ENCODE measurements at places on chromosomes 5 and 9.

- no peak for DNase-seq
Measured at GRCh38 chr5:143708672-143709071, 103.3 kb upstream of the HMHB1 start.

DNA sequence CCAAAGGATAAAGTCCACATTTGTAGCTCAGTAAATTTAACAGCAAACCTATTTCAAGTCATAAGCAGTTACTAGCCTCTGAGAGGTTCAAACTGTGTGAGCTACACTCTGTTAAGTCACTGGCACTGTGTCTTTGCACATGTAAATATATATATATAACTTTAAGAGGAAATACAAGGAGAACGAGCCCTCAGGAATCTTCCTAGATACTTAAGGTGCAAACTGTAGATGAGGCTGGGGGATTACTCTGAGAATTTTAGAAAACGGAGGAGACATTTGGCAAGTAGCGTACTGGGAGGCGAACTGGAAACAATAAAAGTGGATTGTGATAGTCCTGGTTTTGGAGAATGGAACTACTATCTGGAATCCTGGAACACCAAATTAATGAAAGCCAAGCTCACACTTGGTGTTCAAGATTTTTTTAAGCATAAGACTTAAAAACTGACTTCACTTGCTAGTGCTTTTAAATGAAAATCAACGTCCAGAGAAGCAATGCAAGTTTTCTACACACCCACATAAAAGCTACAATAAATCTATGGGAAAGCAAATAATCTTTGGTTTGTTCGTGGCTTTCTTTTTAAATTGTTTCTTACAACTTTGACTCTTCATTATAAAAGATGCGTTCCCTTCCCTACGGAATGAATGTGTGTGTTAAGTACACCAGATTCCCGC is 1057.0 kb upstream of the DMAC1 start:
- DNase-seq, result no peak

- no peak for DNase-seq
Measured at GRCh38 chr5:78746021-78746770, 97.6 kb upstream of the LHFPL2 start.

DNA sequence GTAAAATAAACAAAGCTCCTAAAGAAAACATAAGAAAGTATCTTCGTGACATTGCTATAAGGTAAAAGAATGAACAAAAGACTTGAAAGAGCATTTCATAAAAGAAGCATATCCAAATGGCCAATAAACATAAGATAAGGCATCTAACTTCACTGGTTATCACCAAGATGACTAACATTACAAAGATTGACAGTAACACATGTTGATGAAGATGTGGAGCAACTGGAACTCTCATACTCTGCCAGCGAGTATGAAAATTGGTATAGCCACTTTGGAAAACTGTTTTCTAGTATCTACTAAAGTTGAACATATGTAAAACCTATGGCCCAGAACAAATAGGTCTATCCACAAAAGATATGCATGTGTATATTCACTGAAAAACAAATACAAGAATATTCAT is 150.5 kb downstream of the SNX18 start:
- DNase-seq, result no peak

DNA sequence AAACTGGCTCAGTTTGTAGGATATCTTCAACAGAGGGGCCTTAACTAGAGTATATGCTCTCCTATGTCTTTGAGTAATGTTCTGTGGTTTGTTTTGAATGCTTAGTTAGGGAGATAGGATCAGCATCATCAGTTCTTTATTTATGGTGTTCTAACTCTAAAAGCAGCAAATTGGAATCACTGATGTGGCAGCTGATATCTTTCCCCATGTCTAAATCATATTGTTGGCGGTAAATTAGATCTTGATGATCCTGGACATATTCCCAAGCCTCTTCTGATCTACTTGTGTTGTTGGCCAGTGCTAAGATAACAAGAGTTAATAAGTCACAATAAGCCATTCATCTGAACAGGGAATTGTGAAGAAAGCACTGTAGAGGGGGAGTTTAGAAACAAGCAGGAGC is 332.4 kb upstream of the DAB2 start:
- no peak for DNase-seq

GRCh38 chr5:179166886-179167841 is 107.0 kb downstream of the ZNF354C start:
- DNase-seq, result peak; percentile 98

DNA sequence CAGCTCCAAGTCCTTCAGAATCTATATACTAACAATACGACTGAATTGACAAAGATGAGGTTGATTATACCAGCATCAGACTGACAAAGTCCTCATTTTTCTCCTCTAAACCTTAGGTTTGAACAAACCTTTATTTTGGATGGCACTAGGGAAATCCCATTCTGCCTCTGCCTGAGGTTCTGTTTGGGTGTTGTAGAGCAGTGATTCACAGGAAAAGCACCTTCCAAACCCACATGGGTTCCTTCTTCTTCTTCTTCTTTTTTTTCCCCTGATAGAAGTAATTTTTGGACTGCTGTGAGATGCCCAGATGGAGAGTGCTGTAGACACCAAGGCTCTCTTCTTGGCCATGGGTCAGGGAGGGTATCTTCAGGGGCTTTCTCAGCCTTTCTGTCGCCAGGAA is 164.9 kb upstream of the PAPPA start:
- DNase-seq, result no peak

DNA sequence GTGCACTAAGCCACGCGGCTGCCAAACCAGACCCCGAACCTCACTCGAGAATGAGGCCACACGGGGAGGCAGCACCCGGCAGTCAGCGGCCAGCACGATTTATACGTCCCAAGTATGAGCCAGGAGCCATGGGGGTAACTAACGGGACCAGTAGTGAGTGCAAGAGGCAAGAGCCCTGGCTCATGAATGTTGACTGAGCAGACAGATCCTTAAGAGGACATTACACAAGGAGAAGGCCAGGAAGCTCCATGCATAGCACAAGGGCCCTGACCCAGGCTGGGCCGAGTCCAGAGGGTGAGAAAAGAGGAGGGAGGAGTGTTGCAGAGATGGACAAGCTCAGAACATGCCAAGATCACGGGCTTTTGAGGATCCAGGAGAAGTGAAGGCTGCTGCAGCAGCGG is 58.6 kb upstream of the PHYKPL start:
- no peak for DNase-seq

DNA sequence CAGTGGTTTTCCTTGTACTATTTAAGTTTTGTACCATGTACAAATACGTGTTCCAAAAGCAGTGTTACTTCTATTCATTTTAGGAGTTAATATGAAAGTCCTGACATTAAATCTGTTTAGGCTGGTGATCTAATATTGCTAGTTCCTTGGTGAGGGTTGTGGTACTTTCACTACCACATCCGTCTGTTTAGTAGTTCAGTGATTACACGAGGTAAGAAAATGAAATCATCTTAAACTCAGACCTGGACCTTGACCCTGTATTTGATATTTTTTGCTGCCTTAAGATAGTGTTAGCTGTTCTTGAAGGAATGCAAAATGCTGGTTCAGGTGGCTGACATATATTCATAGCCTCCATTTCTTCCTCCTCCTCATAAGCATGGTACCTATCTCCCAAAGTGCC is 50.3 kb downstream of the MTAP start:
- DNase-seq, result no peak

GRCh38 chr5:55533521-55534435 is 986 bp downstream of the PLPP1 start:
- DNase-seq, result peak; percentile 64

GRCh38 chr5:143217065-143217803 is 186.3 kb downstream of the NR3C1 start:
- DNase-seq, result no peak

- DNase-seq, result no peak
Measured at GRCh38 chr9:120659676-120660075, 54.6 kb downstream of the MEGF9 start.

DNA sequence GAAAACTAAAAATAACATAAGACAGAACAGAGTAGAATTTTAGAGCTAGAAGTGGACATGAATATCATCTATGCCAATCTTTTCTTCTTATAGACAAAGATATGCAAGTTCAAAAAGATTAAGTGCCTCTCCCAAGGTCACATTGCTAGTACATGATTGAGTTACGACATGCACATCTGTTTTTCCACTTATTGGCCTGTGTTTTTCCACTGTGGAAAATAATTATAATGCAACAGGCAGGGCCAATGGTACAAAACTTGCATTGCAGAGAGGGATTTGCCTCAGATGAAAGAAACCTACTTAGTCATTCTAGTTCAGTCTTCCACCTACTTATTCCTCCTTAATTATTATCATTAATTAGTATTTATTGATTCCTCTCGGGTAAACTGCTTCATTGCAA is 407.8 kb upstream of the SGCD start:
- no peak for DNase-seq

GRCh38 chr5:2675548-2675947 is 75.9 kb downstream of the IRX2 start:
- DNase-seq, result no peak

GRCh38 chr9:82254646-82255367 is 266.2 kb downstream of the SPATA31D1 start:
- no peak for DNase-seq

DNA sequence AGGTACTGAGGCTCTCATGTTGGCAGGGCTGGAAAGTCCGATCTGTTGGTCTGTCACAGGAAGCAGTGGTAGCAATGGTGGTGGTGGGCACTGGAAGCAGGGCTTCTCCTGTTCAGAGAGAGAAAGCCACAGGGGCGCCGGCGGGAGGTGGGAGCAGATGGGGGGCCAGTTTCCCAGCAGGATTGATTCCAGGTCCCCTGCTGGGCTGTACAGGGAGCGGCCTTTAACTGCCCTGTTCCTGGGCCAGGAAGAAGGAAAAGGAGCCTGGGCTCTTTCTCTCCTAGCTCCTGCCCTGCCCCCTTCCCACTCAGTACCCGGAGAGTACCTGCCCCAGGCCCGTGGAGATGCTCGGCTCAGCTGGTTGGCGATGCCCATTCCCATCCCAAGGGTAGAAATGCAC is 2.6 kb upstream of the DAB2IP start:
- DNase-seq, result no peak

- DNase-seq, result no peak
Measured at GRCh38 chr5:170221327-170221741, 11.5 kb upstream of the C5orf58 start.

- peak; percentile 29 for DNase-seq
Measured at GRCh38 chr5:96687812-96688453, 25.8 kb downstream of the CAST start.

DNA sequence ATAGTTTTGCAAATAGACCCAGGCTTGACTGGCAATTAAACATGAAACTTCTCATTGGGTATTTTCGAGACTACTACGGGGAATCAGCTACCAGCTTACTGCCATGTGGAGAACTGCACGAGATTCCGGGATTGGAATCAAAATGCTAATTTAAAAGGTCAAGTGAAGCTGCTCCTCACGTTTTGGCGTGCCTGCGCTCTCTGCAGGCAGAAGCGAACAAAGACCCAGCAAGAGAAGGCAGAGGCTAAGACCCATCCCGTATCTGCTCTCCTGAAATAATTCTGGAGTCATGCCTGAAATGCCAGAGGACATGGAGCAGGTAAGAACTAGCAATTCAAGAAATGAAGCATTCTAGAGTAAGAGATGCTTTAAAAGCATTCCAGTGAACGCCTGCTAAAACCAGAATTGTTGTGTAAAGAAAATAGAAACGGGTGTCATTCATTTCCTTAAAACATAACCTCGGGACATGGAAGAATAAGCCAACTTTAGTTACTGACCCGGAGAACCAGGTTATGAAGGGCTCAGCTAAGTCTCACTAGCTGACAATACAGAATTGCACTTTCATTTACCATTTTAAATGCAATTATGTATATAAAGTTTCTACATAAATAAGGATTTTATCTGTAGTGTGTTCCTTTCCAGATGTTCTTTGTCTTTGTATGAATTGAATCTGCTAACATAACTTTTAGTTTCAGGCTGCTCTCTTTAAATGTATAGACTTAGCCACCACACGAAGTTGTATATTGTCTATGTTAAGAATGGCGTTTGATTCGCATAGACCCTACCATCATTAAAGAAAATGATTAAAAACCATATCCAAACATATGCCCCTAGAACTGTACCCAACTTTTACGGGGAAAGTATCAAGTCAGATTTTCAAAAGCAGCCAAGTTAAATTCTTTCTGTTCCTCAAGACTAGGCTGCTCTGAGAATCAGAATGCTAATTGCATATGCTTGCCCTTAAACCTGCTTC is 2.0 kb upstream of the MAT2B start:
- peak; percentile 63 for DNase-seq

DNA sequence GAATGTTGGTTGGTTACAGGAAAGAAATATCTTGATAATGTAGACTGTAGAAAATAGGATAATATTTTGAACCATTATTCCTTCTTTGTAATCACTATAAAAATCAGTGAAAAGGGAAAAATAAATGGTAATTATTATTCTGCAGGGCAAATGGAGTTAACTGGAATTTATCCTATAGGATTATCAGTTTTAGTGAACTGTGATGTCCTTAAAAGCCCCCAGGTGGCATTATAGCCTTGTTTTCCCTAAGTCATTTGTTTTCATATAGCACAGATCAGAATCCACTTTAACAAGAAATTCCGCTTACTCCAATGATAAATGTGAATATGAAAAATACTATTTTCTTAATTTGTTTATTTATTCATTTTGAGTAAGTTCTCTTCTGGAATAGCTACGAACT is 26.2 kb upstream of the WDR41 start:
- DNase-seq, result no peak

GRCh38 chr5:164057121-164057520 is 551.7 kb downstream of the MAT2B start:
- no peak for DNase-seq

DNA sequence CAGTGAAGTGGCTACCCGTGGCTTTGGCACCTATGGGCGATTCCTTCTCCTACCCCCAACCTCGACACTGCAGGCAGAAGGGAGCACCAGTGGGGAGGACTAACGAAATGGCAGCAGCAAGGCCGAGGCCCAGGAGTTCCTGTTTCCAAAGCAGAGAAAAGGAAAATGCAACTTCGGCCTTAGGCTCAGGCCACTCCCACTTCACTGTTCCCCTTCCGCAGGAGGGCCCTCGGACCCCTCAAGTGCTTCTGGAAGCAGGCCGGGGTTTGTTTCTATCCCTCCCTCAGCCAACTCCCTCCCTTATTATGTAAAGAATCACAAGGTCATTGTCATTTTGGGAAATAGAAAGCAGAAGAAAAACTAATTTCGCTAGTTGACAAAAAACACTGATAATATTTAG is 36.4 kb upstream of the NKX2-5 start:
- no peak for DNase-seq

GRCh38 chr5:177455661-177456590 is 9.3 kb downstream of the PRR7 start:
- peak; percentile 88 for DNase-seq

- no peak for DNase-seq
Measured at GRCh38 chr9:28329323-28329722, 756.0 kb upstream of the C9orf72 start.

- no peak for DNase-seq
Measured at GRCh38 chr9:121646992-121647391, 4.4 kb upstream of the DAB2IP start.

- DNase-seq, result peak; percentile 82
Measured at GRCh38 chr5:170503990-170504596, at the start of gene KCNIP1. TSS of gene KCNIP1 (plus strand) at chr5:170504020.

- DNase-seq, result no peak
Measured at GRCh38 chr9:130069048-130069447, 15.3 kb downstream of the GPR107 start.

GRCh38 chr5:159655757-159656409 is 260.4 kb upstream of the ADRA1B start:
- DNase-seq, result no peak

GRCh38 chr9:9112001-9112720 is 1312.6 kb upstream of the DMAC1 start:
- DNase-seq, result no peak

Measured in iPS-NIHi11 (cell line).